T-helper 2 cell treated with Interferon-gamma antibody and Interleukin-4, amounts not matched to agents 5 μg/mL and 100 μg/mL, for 36 hours (primary cell): ENCODE measurements at places on chromosomes 12 and 14.

- no peak overlapping the region for H3K27ac ChIP-seq
- H3K4me1 ChIP-seq: no peaks in the 10 kb centered on the region
- DNase-seq: no peak
- H3K36me3 ChIP-seq: peaks cover 9% of the 10 kb centered on the region
Observed at GRCh38 chr14:100330388-100330931, 7.3 kb downstream of the SLC25A47 start.

DNA sequence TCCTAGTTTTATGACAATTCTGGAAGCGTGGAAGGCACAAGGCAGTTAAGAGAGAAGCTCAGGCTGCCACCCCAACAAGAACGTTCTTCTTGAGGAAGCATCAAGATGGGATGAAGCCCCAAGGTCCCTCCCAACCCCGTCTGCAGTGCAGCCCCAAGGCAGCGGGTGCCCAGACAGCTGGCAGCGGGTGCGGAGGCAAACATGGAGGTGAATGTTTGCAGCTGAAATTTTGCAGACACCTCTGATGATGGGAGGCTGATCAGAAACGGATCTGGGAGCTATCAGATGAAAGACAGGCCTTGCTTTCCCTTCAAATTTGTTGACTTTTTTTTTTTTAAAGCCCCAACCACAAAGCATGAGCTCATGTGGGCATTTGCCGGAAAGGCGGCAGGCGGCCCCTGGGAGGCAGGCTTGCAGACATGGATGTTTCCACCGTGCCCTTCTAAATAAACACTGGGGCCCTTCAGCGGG lies 230.7 kb upstream of the RTL1 start:
- no peak overlapping the region for H3K27ac ChIP-seq
- no peaks in the 10 kb centered on the region for H3K36me3 ChIP-seq
- no peak for DNase-seq
- H3K27me3 ChIP-seq: no peaks in the 10 kb centered on the region
- peaks cover 4% of the 10 kb centered on the region for H3K4me1 ChIP-seq

GRCh38 chr14:34171431-34172172 lies 220.7 kb upstream of the EGLN3 start:
- no peak overlapping the region for H3K4me3 ChIP-seq
- peaks cover 34% of the 10 kb centered on the region for H3K27me3 ChIP-seq
- H3K27ac ChIP-seq: no peak overlapping the region
- peaks cover 1% of the 10 kb centered on the region for H3K4me1 ChIP-seq

GRCh38 chr12:125503128-125503527 lies 437.9 kb downstream of the AACS start:
- no peaks in the 10 kb centered on the region for H3K27me3 ChIP-seq
- DNase-seq: no peak
- H3K36me3 ChIP-seq: no peaks in the 10 kb centered on the region
- no peak overlapping the region for H3K27ac ChIP-seq
- H3K4me3 ChIP-seq: no peak overlapping the region

GRCh38 chr14:60639674-60640073 lies 9.6 kb downstream of the SIX1 start:
- H3K36me3 ChIP-seq: peaks cover 2% of the 10 kb centered on the region
- DNase-seq: no peak
- peaks cover 5% of the 10 kb centered on the region for H3K4me1 ChIP-seq
- H3K27me3 ChIP-seq: peaks cover 90% of the 10 kb centered on the region
- no peak overlapping the region for H3K27ac ChIP-seq
- H3K4me3 ChIP-seq: no peak overlapping the region

GRCh38 chr14:47259796-47260195 lies 415.6 kb downstream of the MDGA2 start:
- no peak for DNase-seq
- H3K27me3 ChIP-seq: no peaks in the 10 kb centered on the region
- H3K4me3 ChIP-seq: no peak overlapping the region
- H3K36me3 ChIP-seq: no peaks in the 10 kb centered on the region

DNA sequence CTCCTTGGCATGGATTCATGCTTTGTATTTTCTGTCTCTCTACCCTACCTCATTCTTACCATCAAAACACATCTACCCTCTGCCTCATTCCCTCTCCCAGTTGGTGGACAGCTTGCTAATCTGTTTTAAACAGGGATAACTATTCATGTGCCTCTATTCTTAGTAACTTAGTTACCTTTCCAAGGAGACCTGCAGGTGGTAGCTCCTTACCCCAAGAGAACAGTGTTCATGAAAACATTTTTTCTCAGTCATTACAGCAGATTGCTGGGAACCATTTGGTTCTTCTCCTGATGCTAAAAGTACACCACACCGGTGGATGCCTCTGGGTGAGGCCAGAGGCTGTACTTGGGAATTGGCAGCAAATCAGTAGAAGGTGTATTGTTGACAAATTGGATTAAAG lies 73.0 kb downstream of the CMKLR1 start:
- no peaks in the 10 kb centered on the region for H3K36me3 ChIP-seq
- no peaks in the 10 kb centered on the region for H3K4me1 ChIP-seq
- no peak overlapping the region for H3K27ac ChIP-seq
- DNase-seq: no peak
- H3K4me3 ChIP-seq: no peak overlapping the region
- H3K27me3 ChIP-seq: no peaks in the 10 kb centered on the region

DNA sequence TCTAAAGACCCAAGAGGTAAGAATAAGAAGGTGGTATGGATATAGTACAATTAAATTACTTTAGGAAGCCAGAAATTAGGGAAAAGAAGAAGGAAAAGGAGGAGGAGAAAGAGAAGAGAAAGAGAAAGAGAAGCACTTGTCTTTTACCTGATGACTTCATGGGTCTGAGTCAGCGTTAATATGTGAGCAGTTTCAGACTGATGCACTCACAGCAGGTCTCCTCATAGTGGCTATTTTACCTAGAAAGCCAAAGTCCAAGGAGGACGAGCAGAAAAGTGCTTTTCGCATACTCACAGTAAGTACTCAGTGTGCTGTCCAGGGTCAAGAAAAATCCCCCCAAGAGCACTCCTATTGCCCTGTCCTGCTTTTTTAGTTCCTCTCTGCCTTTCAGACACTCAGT lies 222.1 kb downstream of the C12orf42 start:
- no peak overlapping the region for H3K27ac ChIP-seq
- no peaks in the 10 kb centered on the region for H3K36me3 ChIP-seq
- peaks cover 5% of the 10 kb centered on the region for H3K4me1 ChIP-seq
- H3K27me3 ChIP-seq: peaks cover 2% of the 10 kb centered on the region
- DNase-seq: no peak

DNA sequence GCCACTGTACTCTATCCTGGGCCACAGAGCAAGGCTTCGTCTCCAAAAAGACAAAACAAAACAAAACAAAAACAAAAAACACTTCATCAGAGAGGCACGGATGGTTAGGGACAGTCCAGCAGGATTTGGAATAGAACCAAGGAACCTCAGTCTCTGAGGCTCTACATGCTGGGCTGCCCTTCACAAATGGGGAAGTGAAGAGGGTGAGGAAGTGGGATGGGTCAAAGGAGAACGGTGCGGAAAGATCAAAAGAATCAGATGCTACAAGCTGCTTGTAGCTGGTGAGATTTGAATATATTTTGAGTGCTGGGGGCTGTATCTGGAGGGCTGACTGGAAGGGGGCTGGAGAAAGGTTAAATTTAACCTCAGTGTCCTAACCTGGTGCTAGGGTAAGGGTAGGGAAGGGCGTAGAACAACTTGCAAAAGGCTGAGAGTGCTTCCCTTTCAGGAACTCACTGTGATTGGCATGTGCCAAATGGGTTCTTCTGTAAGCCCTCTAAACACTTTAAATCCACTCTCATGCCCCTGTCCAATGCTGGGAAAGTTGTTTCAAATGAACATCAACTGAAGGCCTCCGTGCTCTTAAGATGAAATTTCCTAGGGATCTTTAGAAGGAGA lies 4.6 kb downstream of the FOXJ2 start:
- H3K36me3 ChIP-seq: peaks cover 17% of the 10 kb centered on the region
- peaks cover 51% of the 10 kb centered on the region for H3K4me1 ChIP-seq
- H3K4me3 ChIP-seq: peak overlapping the region; percentile 41
- H3K27me3 ChIP-seq: no peaks in the 10 kb centered on the region

DNA sequence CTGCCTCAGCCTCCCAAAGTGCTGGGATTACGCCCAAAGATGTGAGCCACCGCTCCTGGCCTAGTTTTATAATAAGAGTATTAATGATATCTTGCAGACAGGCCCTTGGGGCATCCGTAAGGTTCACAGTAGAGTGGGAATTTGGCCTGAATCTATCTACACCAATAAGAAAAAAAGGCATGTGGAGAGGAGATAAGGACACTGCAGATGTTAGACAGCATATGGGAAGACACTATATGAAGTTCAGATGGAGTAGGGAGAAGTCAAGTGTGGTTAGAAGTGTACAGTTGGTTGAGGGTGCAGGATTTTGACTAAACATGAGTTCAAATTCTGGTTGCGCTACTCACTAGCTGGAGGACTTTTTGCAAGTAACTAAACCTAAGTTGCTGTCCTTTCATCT lies 8.5 kb upstream of the TTC8 start:
- H3K27ac ChIP-seq: no peak overlapping the region
- DNase-seq: no peak
- H3K4me1 ChIP-seq: no peaks in the 10 kb centered on the region
- peaks cover 45% of the 10 kb centered on the region for H3K27me3 ChIP-seq
- no peaks in the 10 kb centered on the region for H3K36me3 ChIP-seq
- H3K4me3 ChIP-seq: no peak overlapping the region

GRCh38 chr12:58174316-58174715 lies 232.9 kb downstream of the ATP23 start:
- no peak for DNase-seq
- H3K4me1 ChIP-seq: no peaks in the 10 kb centered on the region
- peaks cover 5% of the 10 kb centered on the region for H3K27me3 ChIP-seq
- H3K36me3 ChIP-seq: no peaks in the 10 kb centered on the region
- no peak overlapping the region for H3K27ac ChIP-seq

GRCh38 chr12:57606821-57607220 lies 2.2 kb downstream of the DTX3 start:
- peak overlapping the region; percentile 9 for H3K27ac ChIP-seq
- H3K27me3 ChIP-seq: peaks cover 3% of the 10 kb centered on the region
- no peak overlapping the region for H3K4me3 ChIP-seq
- H3K36me3 ChIP-seq: peaks cover 10% of the 10 kb centered on the region
- no peak for DNase-seq

DNA sequence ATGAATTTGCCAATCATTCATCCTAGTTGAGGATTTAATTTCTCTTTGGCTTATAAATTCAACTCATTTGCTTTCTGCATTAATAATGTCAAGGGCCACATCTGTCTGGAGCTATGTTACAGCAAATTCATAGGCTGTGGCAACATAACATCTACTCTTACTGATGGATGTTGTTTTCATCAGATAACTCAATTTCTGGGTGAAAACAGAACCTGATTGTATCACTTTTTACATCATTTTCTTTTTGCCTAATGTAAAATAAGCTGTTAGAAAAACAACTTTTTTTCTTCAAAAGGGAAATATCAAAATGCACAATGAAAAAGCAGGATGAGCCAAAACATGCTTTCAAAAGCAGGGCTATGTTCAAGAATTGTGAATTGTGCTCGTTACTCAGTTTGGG lies 73.3 kb downstream of the HELB start:
- no peaks in the 10 kb centered on the region for H3K27me3 ChIP-seq
- no peak overlapping the region for H3K27ac ChIP-seq
- H3K36me3 ChIP-seq: peaks cover 1% of the 10 kb centered on the region
- no peaks in the 10 kb centered on the region for H3K4me1 ChIP-seq

- no peak overlapping the region for H3K4me3 ChIP-seq
- no peak overlapping the region for H3K27ac ChIP-seq
- no peaks in the 10 kb centered on the region for H3K27me3 ChIP-seq
- H3K4me1 ChIP-seq: no peaks in the 10 kb centered on the region
Observed at GRCh38 chr12:15819644-15820437, 30.7 kb upstream of the EPS8 start.

- H3K4me3 ChIP-seq: no peak overlapping the region
- no peak overlapping the region for H3K27ac ChIP-seq
- DNase-seq: no peak
- H3K36me3 ChIP-seq: no peaks in the 10 kb centered on the region
Observed at GRCh38 chr14:75587388-75587787, 9.0 kb downstream of the FLVCR2 start.

- no peak for DNase-seq
- H3K4me3 ChIP-seq: no peak overlapping the region
- no peak overlapping the region for H3K27ac ChIP-seq
- no peaks in the 10 kb centered on the region for H3K36me3 ChIP-seq
- peaks cover 5% of the 10 kb centered on the region for H3K27me3 ChIP-seq
Observed at GRCh38 chr14:59422069-59422881, 42.9 kb downstream of the GPR135 start.

- H3K36me3 ChIP-seq: peaks cover 51% of the 10 kb centered on the region
- peak overlapping the region; percentile 91 for H3K27ac ChIP-seq
- peaks cover 68% of the 10 kb centered on the region for H3K4me1 ChIP-seq
- peak overlapping the region; percentile 83 for H3K4me3 ChIP-seq
- H3K27me3 ChIP-seq: no peaks in the 10 kb centered on the region
Observed at GRCh38 chr12:14394317-14395073, 29.0 kb downstream of the ATF7IP start.

DNA sequence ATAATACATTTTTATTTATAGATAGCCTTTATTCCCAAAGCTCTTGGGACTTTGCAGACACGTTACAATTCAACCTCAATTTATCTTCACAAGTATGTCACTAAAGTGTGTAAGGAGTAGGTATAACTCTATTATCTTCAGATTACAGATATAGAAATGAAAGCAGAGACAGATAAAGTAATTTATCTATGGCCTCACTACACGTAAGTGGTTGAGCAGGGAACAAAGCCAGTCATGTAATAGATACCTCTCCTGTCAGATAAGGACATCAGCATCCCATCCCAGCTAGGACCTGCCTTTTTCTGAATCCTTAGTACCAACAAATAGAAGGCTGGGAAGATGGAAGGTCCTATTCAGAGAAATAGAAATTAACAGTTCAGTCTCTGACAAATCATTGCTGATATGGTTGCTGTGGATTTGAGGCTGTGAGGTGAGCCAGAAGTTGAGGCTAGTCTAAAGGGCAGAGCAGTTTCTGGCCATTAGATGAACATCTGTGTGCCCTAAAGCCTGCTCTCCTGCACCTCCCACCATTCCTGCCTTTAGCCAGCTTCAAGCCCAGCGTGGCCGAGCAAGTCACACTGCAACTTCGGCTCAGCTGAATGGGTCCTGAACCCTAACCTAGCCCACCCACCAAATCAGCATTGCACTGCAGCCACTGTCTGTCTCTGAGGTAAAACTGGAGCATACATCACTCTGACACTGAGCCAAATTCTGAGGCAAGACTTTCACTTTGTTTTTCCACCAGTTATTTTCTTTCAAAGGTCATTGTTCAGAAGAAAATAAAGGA lies 71.1 kb upstream of the PLEKHA5 start:
- no peaks in the 10 kb centered on the region for H3K27me3 ChIP-seq
- no peaks in the 10 kb centered on the region for H3K4me1 ChIP-seq
- DNase-seq: no peak
- no peak overlapping the region for H3K4me3 ChIP-seq
- H3K36me3 ChIP-seq: no peaks in the 10 kb centered on the region

DNA sequence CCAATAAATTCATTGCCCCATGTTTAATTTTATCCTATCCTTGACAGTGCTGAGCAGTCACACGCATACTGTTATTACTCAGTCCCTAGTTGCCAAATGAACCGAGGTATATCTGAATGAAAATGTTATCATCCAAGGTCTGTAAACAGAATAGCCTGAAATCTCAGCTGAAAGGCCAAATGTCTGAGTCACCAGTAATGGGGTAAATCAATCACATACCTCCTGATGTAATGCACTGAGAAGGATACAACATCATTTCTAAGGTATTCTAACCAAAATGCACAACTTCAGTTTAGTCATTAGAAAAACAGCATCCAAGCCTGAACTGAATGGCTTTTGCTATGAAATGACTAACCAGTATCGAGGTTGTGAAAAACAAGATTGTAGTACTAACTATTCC lies 228.6 kb downstream of the DPF3 start:
- no peaks in the 10 kb centered on the region for H3K36me3 ChIP-seq
- DNase-seq: peak; percentile 6
- no peak overlapping the region for H3K4me3 ChIP-seq
